ENCODE measurements at places on chromosomes 6 and 20.

DNA sequence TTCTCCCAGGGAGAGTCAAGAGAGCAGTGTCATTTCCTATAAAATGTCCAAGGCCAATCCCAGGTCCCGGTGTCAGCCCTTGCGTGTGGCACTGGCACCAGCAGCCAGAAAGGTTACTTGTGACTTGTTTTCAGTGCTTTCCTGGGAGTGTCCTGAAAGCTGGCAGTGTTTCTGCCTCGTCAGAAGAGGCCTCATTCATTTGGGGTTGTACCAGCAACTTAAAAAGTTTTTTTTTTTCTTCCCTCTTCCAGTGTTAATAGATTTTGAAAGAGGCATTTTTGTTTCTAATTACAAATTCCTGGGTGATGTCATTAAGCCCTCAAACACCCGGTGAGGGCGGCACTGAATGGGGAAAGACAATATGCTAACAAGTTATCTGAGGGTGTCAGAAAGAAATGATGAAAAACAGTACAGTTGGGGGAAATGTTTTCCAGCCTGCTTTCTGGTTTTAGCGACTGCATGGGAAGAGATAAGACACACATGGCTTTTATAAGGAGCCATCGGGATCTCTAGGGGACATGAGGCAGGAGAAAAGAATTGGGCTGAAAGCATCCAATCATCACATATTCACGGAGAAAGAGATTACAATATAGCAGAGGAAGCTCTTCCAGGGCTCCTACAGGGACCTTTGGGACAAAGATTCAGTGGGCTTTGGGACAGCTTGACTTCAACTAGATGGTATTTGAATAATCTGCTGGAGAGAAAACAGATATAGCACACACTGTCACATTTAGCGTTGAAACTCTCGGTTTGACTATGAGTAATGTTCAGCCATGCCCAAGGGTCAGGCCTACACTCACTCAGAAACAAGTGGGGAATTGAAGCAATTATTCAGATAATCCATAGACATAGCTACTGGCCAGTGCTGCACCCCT, 153.0 kb downstream of the BCAS1 start:
- DNase-seq: peak; percentile 47

DNA sequence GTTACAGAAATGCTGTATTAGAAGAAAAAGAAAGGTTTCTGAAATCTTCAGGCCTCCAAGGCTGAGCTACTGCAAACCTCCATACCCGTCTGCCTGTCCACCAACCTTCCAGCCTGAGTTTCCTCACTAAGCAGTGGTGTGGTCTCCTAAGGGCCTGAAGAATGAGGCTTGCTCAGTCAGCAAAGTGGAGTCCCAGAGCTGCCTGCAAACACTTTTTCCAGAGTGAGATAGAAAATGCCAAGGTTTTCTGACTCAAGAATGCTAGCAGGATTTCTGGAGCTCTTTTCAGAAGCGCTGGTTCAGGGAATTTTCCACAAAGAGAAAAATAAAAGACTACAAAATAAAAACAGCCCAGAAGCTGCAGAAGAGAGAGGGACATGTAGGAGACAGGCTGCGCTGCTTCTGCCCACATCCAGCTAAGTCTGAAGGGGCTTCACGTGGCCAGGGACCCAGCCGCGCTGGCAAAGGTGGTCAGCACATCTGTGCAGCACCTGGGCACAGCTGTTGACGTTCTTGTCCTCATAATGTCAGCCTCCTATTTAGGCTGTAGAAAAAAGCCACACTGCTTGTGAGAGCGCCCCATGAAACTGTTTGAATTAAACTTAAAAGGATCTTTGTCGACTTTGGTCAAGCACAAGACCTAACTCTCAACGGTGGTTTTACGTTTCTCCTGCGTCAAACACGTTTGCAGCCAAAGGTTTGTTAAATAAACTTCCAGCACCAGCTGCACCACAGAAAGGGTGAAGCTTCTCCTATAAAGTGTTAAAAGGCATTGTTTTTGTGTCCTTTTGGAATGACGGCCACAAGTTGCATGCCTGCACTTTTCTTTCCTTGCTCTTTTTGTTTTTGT, 209.0 kb downstream of the THBS2 start:
- DNase-seq: no peak

DNA sequence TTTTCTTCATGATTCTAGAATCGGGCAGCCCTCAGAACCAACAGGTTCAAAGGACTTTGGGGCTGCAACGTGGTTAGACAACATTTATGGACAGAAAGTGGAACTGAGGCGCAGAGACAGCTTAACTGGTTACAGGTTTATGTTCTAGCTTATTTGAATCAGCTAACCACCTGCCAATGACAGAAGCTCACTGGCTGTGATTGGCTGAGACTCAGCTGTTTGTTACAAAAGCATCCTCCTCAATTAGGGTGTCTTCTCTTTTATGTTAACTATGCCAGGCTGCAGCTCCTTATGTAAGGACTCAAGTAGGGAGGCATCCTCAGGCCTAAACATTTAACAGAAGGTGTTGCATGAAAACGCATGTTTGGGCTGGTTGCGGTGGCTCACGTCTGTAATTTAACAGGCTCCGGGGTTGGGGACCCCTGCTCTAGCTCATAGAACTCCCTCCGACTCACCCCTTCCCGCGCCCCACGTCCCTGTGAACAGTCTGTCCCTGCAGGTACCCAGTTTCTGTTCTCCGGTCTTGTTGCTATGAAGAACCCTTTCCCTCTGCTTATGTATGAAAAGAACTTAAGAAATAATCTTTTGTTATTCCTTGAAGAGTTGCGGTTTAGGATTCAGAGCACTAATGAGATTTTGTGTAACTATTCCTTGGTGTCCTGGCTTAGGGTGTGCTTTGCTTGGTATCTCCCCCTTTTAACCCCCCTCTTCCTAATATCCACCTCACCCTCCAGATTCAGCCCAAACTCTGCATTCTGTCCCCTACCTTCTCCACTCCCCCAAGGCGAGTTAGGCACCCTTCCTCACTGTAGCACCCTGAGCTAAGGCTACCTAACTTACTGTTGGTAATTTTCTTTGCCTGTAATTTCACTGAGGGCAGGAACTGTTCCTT, 1.2 kb upstream of the TMEM181 start:
- no peak for DNase-seq

- no peak for DNase-seq
Observed at GRCh38 chr6:158309814-158310213, 2.5 kb upstream of the TULP4 start.

DNA sequence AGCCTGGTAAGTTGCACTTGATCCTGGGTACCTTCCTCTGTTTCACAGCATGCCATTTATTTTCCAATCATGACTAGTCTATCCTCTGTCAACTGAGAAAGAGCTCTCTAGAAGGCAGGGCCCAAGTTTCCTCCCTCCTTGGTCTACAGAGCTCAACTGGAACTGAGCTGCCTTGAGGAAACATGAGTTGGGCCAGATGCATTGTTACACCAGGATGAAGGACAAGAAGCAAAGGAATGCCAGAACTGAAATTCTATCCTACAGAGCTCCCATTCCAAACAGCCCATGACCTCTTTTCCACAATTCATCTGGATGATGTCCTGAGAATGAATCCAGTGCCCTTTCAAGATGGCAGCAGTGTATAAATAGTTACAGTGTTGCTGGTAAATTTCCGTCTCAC, 66.7 kb upstream of the E2F3 start:
- DNase-seq: no peak

DNA sequence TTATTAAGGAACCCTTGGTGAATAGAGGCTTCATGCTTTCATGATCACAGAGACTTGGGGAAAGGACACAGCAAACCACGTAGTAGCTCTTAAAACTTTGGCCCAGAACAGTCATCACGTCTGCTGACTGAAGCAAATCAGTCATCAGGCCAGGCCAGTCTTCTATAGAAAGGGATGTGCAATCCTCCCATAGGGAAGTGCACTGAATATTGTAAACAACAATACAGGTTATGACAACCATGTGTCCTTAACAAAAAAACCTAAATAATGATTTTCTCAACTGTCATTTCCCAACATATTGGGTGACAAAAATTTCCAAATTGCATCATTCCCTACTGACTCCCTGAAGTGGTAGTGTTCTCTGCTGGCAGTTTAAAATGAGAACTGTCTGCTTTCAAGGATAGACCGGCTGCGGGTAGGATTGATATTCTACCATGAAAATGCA, 388.2 kb upstream of the CITED2 start:
- DNase-seq: no peak

GRCh38 chr6:100392423-100392822, 72.3 kb downstream of the SIM1 start:
- DNase-seq: no peak

DNA sequence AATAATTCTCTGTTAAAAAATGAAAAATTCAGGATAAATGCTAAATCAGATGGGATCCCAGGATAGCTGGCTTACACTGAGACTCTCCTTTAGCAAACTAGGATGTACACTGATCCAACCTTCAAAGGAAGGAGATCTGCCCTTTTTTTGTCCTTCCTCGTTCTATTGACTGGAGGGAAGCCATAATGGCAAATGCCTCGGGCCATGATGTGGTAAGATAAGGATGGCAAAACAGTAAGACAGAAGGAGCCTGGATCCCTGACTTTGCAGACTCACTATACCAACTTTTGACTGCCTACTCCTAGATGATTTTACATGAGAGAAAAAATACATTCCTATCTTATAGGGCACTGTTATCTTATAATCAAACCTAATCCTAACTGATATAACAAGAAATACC, 156.9 kb upstream of the BEND3 start:
- DNase-seq: no peak

GRCh38 chr6:106149472-106150069, 63.4 kb downstream of the PRDM1 start:
- DNase-seq: no peak

DNA sequence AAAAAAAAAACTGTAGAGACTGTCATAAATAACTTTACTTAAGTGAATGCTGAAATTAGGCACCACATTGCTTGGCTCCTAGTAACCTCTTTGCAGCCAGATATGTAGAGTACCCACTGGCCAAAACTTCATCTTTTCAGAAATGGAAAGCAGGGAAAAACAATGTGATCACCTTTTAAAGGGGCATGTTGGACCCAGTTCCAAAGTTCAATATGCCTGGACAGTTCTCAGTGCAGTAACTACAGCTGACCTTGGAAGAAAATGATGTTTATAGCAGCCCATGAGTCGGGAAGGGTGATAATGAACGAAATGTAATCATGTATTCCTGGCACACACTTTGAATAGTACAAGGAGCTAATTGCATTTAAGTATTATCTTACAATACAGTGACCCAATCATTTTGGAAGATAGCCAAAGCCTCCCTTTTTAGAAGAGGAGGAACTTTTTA, 93.6 kb upstream of the TAB2 start:
- DNase-seq: no peak

GRCh38 chr6:113876695-113877094, 19.6 kb downstream of the MARCKS start:
- DNase-seq: no peak

GRCh38 chr6:28597924-28598722, 72.4 kb downstream of the GPX5 start:
- DNase-seq: no peak

GRCh38 chr20:63737695-63737944, 1.2 kb downstream of the LIME1 start:
- no peak for DNase-seq

Measured in hematopoietic multipotent progenitor cell treated with erythropoietin and hydrocortisone succinate and interleukin-3 and kit ligand, for 17 days (in vitro differentiated cells).